ENCODE measurements at places on chromosomes 5 and 9.

DNA sequence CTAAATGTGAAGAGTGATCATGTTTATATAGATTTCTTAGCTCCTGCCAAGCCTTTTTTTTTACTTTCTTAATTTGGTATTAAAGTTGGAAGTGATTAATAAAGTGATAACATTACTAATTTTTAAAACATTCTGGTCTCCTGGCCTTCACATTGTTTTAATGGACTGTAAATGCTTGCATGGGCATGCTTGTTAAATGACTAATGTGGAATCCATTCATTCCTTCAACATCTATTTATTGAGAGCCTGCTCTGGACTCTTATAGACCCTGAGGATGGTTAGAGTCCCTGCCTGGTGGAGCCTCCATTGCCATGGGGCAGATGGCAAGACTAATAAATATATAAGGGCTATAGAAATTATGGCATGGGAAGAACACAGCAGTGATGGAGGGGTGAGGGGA lies 103.5 kb downstream of the NTRK2 start:
- no peak for DNase-seq

GRCh38 chr5:77494935-77495334 lies 2.8 kb upstream of the WDR41 start:
- no peak for DNase-seq

- DNase-seq = no peak
Observed at GRCh38 chr9:91560301-91560700, 136.7 kb upstream of the NFIL3 start.

DNA sequence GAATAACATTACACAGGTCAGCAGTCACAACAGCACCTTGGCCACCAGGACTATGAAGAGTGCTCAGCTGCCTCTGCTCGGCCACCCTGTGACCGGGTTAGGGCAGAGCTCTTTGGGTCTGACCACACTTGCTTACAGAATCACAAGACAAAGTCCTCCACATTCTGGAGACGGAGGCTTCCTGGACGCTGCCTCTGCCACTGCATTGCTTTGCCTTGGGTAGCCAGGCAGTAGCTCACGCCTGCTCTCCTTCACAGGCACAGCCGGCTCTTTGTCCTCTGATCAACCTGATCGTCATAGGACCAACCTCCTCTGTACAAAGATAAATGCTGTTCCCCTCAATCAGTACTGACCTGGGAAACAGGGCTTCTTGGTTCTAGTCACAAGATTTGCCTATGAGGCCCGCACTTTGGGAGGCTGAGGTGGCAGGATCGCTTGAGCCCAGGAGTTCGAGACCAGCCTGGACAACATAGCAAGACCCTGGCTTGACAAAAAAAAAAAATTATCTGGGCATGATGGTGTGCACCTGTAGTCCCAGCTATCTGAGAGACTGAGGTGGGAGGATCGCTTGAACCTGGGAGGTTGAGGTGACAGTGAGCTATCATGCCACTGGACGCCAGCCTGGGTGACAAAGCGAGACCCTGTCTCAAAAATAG lies 128.4 kb upstream of the IER5L start:
- DNase-seq = peak; percentile 20
